Activated B cell treated with CpG ODN at 0.5 μM for 24 hours (primary cell): ENCODE measurements at places on chromosomes 2 and 18. TPM values are rescaled to one million over a fixed set of nuclear protein-coding genes. Genes with fewer than 3 reads are reported as not detected.

DNA sequence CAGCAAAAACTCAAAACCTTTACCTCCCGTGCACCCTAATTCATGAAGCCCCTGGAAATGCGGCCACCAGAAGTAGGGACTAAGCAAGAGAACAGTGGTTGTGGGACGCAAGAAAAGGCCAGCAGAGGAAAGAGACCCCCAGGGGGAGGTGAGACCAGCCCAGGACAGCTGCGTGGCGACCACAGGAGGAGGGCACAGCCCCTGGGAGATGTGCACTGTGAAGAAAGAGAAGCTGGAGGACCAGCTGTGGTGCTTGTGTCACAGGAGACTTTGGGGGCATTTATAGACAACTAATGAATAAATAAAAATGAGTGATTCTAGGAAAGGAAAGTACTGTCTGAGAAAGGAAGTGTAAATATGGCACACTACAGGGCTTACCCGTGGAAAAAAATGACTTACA is 263.8 kb downstream of the EIPR1 start:
- no peaks in the 10 kb centered on the region for H3K36me3 ChIP-seq
- H3K27me3 ChIP-seq: no peaks in the 10 kb centered on the region
- no peak for DNase-seq
- H3K27ac ChIP-seq: no peak overlapping the region
- H3K4me1 ChIP-seq: no peaks in the 10 kb centered on the region

Gene PSMA8
- 0.89 and 0.93 TPM in 2 replicates for total RNA-seq

GRCh38 chr2:217429981-217430500 is 570.2 kb upstream of the TNP1 start:
- no peak overlapping the region for H3K4me3 ChIP-seq
- H3K36me3 ChIP-seq: peaks cover 9% of the 10 kb centered on the region
- peaks cover 2% of the 10 kb centered on the region for H3K4me1 ChIP-seq
- DNase-seq: no peak
- no peak overlapping the region for H3K27ac ChIP-seq
- no peaks in the 10 kb centered on the region for H3K27me3 ChIP-seq

GRCh38 chr2:195985741-195986140 is 82.9 kb downstream of the DNAH7 start:
- no peaks in the 10 kb centered on the region for H3K4me1 ChIP-seq
- H3K27me3 ChIP-seq: peaks cover 1% of the 10 kb centered on the region
- H3K27ac ChIP-seq: no peak overlapping the region
- H3K4me3 ChIP-seq: no peak overlapping the region
- H3K36me3 ChIP-seq: no peaks in the 10 kb centered on the region

- no peak overlapping the region for H3K27ac ChIP-seq
- H3K4me1 ChIP-seq: no peaks in the 10 kb centered on the region
- H3K4me3 ChIP-seq: no peak overlapping the region
- no peaks in the 10 kb centered on the region for H3K27me3 ChIP-seq
Observed at GRCh38 chr2:155281907-155282306, 583.4 kb downstream of the KCNJ3 start.

Gene IL1F10
- total RNA-seq: not detected in 2 replicates

DNA sequence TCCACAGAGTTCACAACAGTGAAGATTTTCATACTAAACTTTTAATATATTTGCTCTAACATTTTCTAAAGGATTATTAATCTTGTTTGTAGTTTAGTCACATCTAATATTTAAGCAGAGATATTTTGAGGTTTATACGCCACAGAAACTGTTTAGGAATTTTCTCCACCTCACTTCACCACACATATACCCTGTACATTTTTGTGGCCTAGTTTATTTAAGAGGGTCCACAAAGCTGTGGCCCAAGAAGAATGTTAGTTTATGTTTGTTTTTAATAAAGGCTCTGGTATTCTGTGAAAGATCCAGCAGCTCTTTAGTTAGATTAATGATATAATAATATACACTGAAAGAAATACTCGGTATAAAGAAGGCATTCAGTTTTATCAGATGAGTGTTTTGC is 132.7 kb upstream of the TTC27 start:
- no peaks in the 10 kb centered on the region for H3K27me3 ChIP-seq
- no peak overlapping the region for H3K4me3 ChIP-seq
- no peak overlapping the region for H3K27ac ChIP-seq
- H3K36me3 ChIP-seq: peaks cover 64% of the 10 kb centered on the region
- peaks cover 14% of the 10 kb centered on the region for H3K4me1 ChIP-seq

Gene DIPK1C
- not detected in 2 replicates for total RNA-seq

- H3K27ac ChIP-seq: no peak overlapping the region
- no peak overlapping the region for H3K4me3 ChIP-seq
- no peak for DNase-seq
Observed at GRCh38 chr2:23164173-23164572, 220.8 kb upstream of the KLHL29 start.

- H3K27me3 ChIP-seq: no peaks in the 10 kb centered on the region
- H3K36me3 ChIP-seq: no peaks in the 10 kb centered on the region
- no peak overlapping the region for H3K27ac ChIP-seq
- no peak overlapping the region for H3K4me3 ChIP-seq
- DNase-seq: no peak
Observed at GRCh38 chr18:3088449-3088848, 75.5 kb upstream of the LPIN2 start.

Gene ABCG8
- not detected in 2 replicates for total RNA-seq

Gene PLCL1
- total RNA-seq: 0.04 TPM in 1 of 2 replicates, not detected in the other

Gene DSEL
- 0.07 and 0.10 TPM in 2 replicates for total RNA-seq

DNA sequence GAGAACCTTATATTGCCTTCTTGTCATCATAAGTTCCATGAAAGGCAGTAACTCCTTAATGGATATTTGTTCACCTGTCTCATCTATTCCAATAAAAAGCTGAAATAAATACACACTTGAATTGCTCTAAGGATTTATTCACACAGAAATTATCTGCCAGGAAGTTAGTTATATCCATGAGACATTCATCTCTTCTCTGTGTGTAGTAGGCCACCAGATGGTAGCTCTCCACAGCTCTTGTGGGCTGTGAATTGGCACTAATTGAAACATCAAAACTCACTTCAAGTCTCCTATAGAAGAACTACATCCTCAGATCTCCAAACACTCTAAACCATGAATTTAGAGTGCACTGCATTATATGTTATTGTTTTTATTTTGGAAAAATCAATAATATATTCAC is 189.6 kb downstream of the DSC3 start:
- H3K27ac ChIP-seq: no peak overlapping the region
- H3K36me3 ChIP-seq: no peaks in the 10 kb centered on the region
- no peaks in the 10 kb centered on the region for H3K27me3 ChIP-seq
- no peak overlapping the region for H3K4me3 ChIP-seq
- no peak for DNase-seq

GRCh38 chr2:235978022-235978421 is 190.2 kb downstream of the GBX2 start:
- no peaks in the 10 kb centered on the region for H3K36me3 ChIP-seq
- no peaks in the 10 kb centered on the region for H3K27me3 ChIP-seq
- DNase-seq: no peak
- H3K4me3 ChIP-seq: no peak overlapping the region
- no peak overlapping the region for H3K27ac ChIP-seq
- no peaks in the 10 kb centered on the region for H3K4me1 ChIP-seq

Gene DCDC2C
- total RNA-seq: not detected in 2 replicates

Gene BABAM2
- total RNA-seq: 51.9 and 55.6 TPM in 2 replicates

Gene REG3A
- not detected in 2 replicates for total RNA-seq

Gene PLCD4
- 0.64 and 1.0 TPM in 2 replicates for total RNA-seq

GRCh38 chr2:98654699-98655495 is 46.5 kb downstream of the UNC50 start:
- H3K4me1 ChIP-seq: peaks cover 26% of the 10 kb centered on the region
- no peak for DNase-seq
- H3K36me3 ChIP-seq: peaks cover 9% of the 10 kb centered on the region
- peak overlapping the region; percentile 38 for H3K27ac ChIP-seq
- H3K27me3 ChIP-seq: no peaks in the 10 kb centered on the region
- no peak overlapping the region for H3K4me3 ChIP-seq

Gene SLC11A1
- total RNA-seq: 0.89 and 0.93 TPM in 2 replicates

- no peaks in the 10 kb centered on the region for H3K4me1 ChIP-seq
- DNase-seq: no peak
- H3K27me3 ChIP-seq: peaks cover 3% of the 10 kb centered on the region
- no peaks in the 10 kb centered on the region for H3K36me3 ChIP-seq
Observed at GRCh38 chr18:24995755-24996154, 356.2 kb downstream of the ZNF521 start.

GRCh38 chr2:227816507-227817294 is 3.1 kb downstream of the CCL20 start:
- DNase-seq: no peak
- H3K27me3 ChIP-seq: peaks cover 28% of the 10 kb centered on the region
- no peaks in the 10 kb centered on the region for H3K36me3 ChIP-seq

Gene COLEC12
- total RNA-seq: 0.05 TPM in 1 of 2 replicates, not detected in the other

Gene GPR45
- not detected in 2 replicates for total RNA-seq

GRCh38 chr2:202036601-202037037 is 3.0 kb downstream of the FZD7 start:
- no peak for DNase-seq
- no peak overlapping the region for H3K4me3 ChIP-seq
- H3K27me3 ChIP-seq: peaks cover 38% of the 10 kb centered on the region
- H3K4me1 ChIP-seq: peaks cover 12% of the 10 kb centered on the region
- no peak overlapping the region for H3K27ac ChIP-seq
- no peaks in the 10 kb centered on the region for H3K36me3 ChIP-seq

- H3K27me3 ChIP-seq: peaks cover under 1% of the 10 kb centered on the region
- H3K27ac ChIP-seq: no peak overlapping the region
- H3K36me3 ChIP-seq: no peaks in the 10 kb centered on the region
- no peak for DNase-seq
- no peaks in the 10 kb centered on the region for H3K4me1 ChIP-seq
Observed at GRCh38 chr2:45114221-45114955, 105.1 kb upstream of the SIX2 start.

DNA sequence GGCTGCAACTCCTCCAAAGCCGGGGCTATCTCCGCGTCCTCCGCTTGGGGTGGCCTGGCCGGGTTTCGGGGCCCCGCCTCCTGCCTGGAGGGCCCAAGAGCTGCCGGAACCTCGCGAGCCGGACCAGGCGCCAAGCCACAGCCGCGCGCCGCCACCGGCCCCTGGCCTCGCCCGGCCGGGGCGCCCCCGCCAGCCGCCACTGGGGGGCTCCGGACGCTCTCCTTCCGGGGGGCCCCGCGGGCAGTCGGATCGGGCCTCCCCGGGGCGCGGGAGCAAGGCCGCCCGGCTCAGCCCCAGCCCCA is 17.4 kb upstream of the HAAO start:
- H3K4me3 ChIP-seq: peak overlapping the region; percentile 80
- peak overlapping the region; percentile 84 for H3K27ac ChIP-seq
- peaks cover 6% of the 10 kb centered on the region for H3K36me3 ChIP-seq
- peaks cover 26% of the 10 kb centered on the region for H3K4me1 ChIP-seq
- DNase-seq: peak; percentile 90

Gene AFF3
- 228 and 271 TPM in 2 replicates for total RNA-seq

GRCh38 chr2:144151405-144151804 is 368.5 kb downstream of the ZEB2 start:
- H3K4me3 ChIP-seq: no peak overlapping the region
- no peak overlapping the region for H3K27ac ChIP-seq
- H3K4me1 ChIP-seq: peaks cover 6% of the 10 kb centered on the region
- H3K36me3 ChIP-seq: no peaks in the 10 kb centered on the region

- H3K36me3 ChIP-seq: no peaks in the 10 kb centered on the region
- H3K27me3 ChIP-seq: peaks cover 3% of the 10 kb centered on the region
- no peak overlapping the region for H3K27ac ChIP-seq
- no peak for DNase-seq
Observed at GRCh38 chr2:120919771-120920453, 184.2 kb downstream of the GLI2 start.

DNA sequence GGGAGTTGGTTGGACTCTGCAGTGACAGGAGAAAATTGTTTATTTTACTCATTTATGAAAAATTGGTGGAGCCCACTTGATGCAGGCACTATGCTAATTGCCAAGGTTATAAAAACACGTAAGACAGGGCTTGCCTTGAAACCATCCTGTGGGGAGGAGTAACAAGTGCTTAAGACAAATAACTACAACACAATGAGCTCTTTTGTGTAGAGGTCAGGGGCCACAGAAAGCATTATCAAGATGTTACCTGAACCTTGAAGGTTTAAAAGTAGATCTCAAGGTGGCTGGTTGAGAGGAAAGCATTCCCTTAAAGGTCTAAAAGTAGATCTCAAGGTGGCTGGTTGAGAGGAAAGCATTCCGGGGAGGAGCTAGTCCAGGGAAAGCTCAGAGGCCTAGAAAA is 381.8 kb upstream of the POU3F3 start:
- H3K27me3 ChIP-seq: peaks cover 2% of the 10 kb centered on the region
- no peaks in the 10 kb centered on the region for H3K4me1 ChIP-seq
- no peak for DNase-seq
- no peak overlapping the region for H3K27ac ChIP-seq
- H3K36me3 ChIP-seq: no peaks in the 10 kb centered on the region
- H3K4me3 ChIP-seq: no peak overlapping the region

Gene STK36
- 24.2 and 29.2 TPM in 2 replicates for total RNA-seq

Gene TBR1
- total RNA-seq: 0.02 and 0.07 TPM in 2 replicates

GRCh38 chr2:80364524-80365212 is 60.1 kb upstream of the LRRTM1 start:
- no peaks in the 10 kb centered on the region for H3K36me3 ChIP-seq
- DNase-seq: no peak
- H3K27ac ChIP-seq: no peak overlapping the region

DNA sequence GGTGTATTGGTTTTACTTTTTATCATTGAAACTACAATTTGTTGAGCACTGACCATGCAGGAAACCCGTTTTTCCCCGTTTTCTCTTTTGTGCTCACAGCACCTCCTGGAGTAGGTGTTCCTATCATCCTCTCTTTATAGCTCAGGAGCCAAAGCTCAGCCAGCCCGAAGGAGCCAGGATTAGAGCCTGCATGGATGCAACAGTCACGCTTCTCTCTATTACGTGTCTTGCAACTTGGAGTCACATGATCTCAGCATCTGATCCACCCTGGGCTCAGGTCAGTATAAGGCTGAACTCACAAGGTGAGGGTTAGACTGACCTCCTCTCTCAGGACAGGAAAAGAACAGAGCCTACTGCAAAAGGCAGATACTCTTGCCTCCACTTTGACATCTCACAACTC is 150.5 kb downstream of the MBP start:
- H3K27me3 ChIP-seq: no peaks in the 10 kb centered on the region
- peaks cover 65% of the 10 kb centered on the region for H3K4me1 ChIP-seq
- H3K27ac ChIP-seq: peak overlapping the region; percentile 91
- no peak for DNase-seq
- no peaks in the 10 kb centered on the region for H3K36me3 ChIP-seq
- H3K4me3 ChIP-seq: peak overlapping the region; percentile 75

GRCh38 chr18:43634994-43635393 is 357.7 kb upstream of the SYT4 start:
- no peak overlapping the region for H3K4me3 ChIP-seq
- no peak overlapping the region for H3K27ac ChIP-seq
- H3K27me3 ChIP-seq: no peaks in the 10 kb centered on the region
- no peaks in the 10 kb centered on the region for H3K36me3 ChIP-seq
- no peak for DNase-seq

DNA sequence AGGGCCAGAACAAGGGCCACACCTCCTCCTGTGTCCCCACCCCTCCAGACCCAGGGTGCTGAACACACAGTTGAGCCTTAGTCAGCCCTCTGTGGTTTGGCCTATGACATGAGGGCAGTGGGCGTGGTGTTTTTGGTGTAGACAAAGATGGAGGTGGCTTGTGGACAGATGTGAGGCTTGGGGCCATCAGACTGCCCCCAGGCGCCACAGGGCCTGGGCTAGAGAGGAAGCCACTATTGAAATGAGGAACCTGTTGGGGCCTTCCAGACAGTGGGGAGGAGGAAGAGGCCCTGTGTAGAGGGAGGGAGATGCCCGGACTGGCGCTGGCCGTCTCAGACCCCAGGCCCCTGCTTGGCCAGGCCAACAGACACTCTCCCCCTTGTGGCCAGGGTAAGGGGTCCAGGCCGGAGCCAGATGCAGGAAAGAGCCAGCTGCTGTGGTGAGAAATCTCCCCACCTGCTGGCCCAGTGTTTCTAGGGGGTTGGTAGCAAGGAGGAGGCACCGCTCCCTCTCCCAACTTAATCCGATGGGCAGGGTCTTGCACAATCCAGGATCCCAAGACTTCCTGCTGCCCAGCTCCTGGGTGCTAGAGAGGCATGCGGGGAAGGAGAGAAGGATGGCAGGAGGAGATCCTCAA is 53.8 kb downstream of the SMAD7 start:
- H3K4me1 ChIP-seq: peaks cover 17% of the 10 kb centered on the region
- H3K4me3 ChIP-seq: no peak overlapping the region
- no peaks in the 10 kb centered on the region for H3K27me3 ChIP-seq
- no peaks in the 10 kb centered on the region for H3K36me3 ChIP-seq
